ENCODE measurements at places on chromosomes 16 and 17.

GRCh38 chr16:80536238-80536637 lies 4.6 kb upstream of the DYNLRB2 start:
- DNase-seq = no peak

- no peak for DNase-seq
These were observed 24.5 kb upstream of the CACNG1 start for GRCh38 chr17:67019809-67020208.

GRCh38 chr17:73510981-73511718 lies 133.1 kb downstream of the SDK2 start:
- no peak for DNase-seq

DNA sequence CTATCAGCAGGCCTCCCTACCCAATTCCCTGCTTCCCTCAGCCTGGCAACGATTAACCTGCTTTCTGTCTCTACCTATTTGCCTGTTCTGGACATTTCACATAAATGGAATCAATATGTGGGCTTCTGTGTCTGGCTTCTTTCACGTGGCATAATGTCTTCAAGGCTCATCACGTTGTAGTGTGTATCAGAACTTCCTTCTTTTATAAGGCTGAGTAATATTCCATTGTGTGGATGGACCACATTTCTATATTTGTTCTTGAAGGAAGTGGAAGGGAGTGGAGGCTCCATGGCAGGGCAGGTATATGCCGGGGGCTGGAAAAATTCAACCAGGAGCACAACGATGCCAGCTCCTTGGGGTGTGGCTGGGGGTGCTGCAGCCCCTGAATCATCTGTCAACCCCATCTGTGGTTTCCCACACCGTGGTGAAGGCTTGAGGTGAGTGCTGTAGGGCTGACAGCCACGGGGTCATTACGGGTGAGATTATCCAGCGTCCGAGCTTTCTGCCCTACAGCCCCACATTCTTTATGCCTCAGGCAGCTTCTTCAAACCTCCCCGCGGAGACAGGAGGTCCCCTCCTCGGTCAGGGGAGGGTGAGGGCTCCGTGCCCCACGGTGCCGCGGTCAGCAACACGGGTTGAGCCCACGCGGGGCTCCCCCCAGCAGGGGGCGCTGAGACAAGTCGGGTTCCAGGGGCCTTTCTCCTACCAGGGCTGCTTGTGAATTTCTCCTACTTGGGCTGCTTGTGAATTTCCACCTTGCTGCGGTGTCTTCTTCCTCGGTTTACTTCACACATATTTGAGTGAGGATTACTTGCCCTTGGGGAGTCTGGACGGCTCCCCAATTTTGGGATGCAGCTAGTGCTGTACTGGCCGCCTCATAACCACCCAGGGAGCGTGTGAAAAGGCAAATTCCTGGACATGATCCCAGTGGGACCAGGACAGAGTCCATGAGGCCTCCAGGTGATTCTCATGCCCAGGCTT lies 18.3 kb upstream of the WFIKKN2 start:
- peak; percentile 18 for DNase-seq

DNA sequence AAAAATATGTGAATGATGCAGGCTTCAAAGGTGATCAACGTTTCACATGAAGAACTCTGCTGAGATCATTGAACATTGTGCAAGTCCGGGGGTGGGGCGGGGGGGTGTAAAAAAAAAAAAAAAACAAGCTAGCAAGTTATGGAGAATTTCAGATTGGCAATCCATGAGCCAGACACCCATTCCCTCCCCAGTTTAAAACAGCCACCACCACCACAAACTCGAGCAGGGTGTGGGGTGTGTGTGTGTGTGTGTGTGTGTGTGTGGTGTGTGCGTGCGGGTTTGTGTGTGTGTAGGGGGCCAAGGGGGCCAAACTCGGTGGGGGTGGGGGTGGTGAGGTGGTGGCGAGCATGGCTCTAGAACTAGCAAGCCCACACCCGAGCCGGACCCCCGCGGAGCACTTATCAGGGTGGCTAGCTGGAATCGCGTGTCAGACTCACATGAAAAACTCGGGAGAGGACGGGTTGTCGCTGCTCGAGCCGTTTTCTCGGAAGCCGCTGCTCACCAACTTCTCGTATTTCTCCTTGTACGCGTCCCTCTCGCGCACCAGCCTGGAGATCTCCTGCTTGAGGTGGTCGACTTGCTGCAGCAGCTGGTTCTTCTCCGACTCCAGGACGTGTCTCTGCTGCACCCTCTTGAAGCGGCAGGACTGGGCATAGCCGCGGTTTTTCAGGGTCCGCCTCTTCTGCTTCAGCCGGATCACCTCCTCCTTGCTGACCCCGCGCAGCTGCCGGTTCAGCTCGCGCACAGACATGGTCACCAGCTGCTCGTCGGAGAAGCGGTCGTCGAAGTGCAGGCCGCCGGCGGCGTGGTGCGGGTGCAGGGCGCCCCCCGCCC lies 2.0 kb downstream of the MAF start:
- no peak for DNase-seq

DNA sequence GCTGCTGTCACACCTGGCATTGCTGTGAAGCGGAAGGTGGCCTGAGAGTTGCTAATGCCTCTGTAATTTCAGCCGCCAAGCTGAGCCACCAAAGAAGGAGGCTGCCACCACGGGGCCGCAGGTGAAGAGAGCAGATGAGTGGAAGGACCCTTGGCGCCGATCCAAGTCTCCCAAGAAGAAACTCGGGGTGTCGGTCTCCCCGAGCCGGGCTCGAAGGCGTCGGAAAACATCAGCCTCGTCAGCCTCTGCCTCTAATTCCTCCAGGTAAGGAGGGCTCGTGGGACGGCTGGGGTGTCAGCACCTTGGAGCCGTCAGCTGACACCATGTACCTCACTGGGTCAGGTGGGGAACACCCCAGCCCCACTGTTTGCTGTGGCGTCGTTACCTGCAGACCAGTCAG lies 16.2 kb upstream of the IL17C start:
- DNase-seq = no peak

DNA sequence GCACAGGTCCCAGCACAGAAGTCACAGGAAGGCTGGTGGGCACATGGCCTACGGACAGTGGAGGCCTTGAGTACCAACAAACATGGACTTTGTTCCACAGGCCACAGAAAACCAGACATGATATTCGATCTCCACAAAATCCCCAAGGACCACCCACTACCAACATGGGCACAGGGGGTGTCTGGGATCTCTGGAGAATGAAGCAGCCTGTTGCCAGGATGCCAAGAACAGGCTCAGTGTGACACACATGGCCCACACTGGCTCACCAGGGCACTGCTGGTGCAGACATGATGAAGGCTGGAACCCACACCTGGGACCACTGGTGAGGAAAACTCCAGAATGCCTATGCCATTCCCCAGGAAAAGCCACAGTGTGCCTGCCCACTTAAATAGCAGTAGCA lies 120.2 kb downstream of the C16orf78 start:
- DNase-seq = no peak

GRCh38 chr17:692116-692515 lies 22.5 kb downstream of the VPS53 start:
- no peak for DNase-seq

GRCh38 chr17:9381068-9381467 lies 194.6 kb downstream of the STX8 start:
- DNase-seq = no peak

- DNase-seq = no peak
These were observed 105.2 kb downstream of the RPTOR start for GRCh38 chr17:80649672-80650330.

DNA sequence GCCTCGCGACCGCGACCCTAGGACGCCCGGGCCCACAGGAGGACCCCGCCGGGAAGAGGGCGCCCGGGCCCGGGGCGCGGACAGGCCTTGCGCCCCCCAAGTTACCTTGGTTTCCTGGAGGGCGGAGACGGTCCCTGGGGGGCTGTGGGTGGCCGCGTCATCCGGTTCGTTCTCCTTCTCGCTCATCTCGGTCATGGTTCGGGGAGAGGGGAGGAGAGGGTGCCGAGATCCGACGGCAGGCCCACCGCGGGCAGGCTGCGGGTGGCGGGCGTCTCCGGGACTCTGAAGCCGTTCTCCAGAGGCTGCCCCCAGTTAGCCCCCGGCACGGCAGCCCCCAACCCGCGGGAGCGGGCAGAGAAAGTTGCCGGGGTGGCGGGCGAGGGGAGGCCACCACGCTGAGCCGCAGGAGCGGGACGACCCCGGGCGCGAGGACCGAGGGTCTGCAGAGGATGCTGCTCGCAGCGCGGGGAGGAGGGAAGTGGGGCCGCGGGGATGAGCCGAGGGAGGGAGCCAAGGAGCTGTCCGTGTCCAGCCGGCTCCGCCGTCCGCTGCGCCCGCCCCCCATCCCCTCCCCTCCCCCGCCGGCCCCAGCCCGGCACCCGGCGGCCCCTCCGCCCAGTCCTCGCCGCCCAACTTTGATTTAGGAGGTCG lies at the start of gene STAC2:
STAC2 (minus strand) TSS at position 638 of the 651 bp plus-strand sequence; CDS start at position 195, 443 bp downstream.
- no peak for DNase-seq

GRCh38 chr17:74524653-74525464 lies 6.4 kb downstream of the CD300LB start:
- DNase-seq = no peak

GRCh38 chr16:51163894-51164566 lies 13.0 kb upstream of the SALL1 start:
- DNase-seq = no peak

DNA sequence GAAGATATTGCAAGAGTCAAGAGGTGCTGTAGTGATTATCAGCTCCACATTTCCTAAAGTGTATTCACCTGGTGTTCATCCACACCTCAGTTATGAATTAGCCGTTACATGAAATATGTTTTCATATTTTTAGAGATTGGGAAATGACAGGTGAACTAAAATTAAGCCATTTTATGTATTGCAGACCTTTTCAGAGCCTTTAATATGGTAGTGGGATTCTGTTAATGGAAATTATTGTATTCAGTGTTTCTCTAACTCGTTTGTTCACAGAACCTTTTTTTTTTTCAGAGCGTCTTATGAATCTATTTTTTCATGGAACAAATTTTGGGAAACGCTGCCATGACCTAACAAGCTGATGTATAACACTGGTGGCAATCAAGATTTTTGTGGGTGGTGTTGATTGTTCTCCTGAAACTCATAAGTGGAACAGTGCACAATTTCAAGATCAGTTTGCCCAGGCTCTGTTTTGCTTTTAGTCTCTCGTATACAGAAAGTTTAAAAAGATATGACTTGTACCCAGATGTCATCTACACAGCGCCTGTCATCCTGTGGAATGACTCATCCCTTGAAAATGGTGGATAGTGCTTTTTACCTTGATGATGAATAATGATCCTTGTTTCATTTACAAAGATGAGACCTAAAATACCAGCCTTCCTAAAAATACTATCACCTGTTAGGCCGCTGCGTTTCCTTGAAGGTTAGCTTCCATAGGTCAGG lies 88.8 kb downstream of the ARHGAP44 start:
- no peak for DNase-seq

GRCh38 chr17:20008242-20009051 lies 712 bp upstream of the SPECC1 start:
- DNase-seq = no peak

- DNase-seq = no peak
These were observed 19.2 kb upstream of the USP22 start for GRCh38 chr17:21061971-21062526.

- DNase-seq = no peak
These were observed 12.4 kb upstream of the CTCF start for GRCh38 chr16:67549936-67550335.

Measured in activated gamma-delta T cell (primary cell).